Fibroblast of skin of right biceps (primary cell): ENCODE measurements at places on chromosomes 5 and 9.

DNA sequence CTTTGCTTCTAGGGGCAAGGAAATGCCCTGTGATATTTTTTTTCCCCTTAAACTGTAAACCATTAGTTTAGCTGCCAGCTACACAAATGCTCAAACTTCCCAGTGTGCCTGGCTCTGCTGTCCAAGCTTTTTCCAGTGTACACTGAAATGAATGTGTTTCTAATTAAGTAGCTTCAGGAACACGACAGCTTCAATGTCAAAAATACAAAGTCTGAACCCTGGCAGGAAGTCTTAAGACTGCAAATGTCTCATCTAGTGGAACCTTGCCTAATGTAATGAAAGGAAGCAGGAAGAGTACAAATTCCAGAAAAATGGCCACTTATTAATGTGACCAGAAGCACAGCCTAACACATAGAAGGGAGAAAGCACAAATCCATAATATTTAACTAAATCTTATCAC, 255.2 kb downstream of the CRB2 start:
- peak; percentile 62 for DNase-seq

DNA sequence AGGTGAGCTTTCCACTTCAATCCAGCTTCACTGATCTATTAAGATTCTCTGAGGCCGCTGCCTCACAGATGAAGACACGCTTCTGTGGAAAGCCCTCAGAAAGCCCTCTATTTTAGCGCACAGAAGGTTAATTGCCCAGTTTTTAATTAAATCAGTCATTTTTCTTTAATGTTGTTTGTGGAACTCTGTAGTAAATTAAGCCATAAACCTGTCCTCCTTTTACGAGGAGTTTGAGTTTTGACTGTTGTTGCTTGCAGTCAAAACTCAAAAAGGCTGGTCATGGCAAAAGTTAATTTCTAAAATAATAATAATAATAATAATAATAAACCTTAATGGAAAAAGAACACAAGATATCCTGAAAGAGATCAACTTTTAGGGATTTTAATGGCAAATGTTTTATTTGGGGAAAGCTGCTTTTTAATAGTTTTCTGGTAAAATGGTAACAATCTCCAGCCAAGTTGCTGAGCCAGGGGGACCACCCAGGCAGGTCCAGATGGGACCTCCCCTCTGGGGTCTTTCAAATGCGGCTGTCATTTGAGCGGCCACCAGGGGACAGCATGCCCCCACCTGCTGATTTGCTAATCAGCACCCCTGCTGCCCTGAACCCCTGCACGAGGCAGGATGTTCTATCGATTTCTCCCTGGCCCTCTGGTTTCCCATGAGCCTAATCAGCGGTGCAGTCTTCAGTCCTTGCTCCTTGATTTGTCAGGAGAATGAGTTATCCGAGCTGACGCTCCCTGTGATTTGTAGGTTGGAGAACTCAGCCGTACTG, 247.2 kb downstream of the FSTL4 start:
- no peak for DNase-seq

- DNase-seq: no peak
Observed at GRCh38 chr5:143708672-143709071, 103.3 kb upstream of the HMHB1 start.

- no peak for DNase-seq
Observed at GRCh38 chr9:106869028-106869427, 6.1 kb downstream of the ZNF462 start.

GRCh38 chr5:147918101-147918685, 11.9 kb upstream of the C5orf46 start:
- DNase-seq: no peak

- DNase-seq: peak; percentile 76
Observed at GRCh38 chr5:141848744-141849414, 29.3 kb downstream of the PCDH1 start.

- DNase-seq: no peak
Observed at GRCh38 chr9:90290716-90291485, 351.7 kb downstream of the DIRAS2 start.

DNA sequence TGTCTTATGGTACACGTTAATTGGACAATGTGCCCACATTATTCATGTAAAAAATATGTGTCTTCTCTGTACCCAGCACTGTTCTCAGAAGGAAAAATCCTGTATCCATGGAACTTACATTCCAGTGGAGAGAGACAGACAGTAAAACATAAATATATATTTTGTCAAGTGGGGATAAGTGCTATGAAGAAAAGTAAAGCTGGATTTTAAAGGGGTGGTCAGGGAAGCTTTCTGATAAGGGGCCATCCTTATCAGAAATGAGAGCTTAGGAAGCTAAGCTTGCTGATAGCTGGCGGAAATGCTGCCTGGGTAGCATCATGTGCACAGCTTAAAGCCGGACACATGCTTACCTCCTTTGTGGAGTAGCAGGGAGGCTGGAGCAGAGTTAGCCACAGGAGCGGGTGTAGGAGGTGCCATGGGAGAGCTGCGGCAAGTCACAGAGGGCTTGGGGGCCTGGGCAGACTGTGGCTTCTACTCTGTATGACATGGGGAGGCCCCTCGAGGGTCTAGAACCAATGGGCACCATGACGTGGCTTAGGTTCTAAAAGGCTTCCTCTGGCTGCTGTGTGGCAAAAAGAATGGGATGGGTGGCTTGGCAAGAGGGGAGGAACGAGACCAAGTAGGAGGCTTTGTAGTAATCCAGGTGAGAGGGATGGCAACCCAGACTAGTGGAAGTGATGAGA, 141.7 kb downstream of the FGF1 start:
- peak; percentile 46 for DNase-seq

- DNase-seq: no peak
Observed at GRCh38 chr9:4588721-4589120, 73.4 kb upstream of the PLPP6 start.

DNA sequence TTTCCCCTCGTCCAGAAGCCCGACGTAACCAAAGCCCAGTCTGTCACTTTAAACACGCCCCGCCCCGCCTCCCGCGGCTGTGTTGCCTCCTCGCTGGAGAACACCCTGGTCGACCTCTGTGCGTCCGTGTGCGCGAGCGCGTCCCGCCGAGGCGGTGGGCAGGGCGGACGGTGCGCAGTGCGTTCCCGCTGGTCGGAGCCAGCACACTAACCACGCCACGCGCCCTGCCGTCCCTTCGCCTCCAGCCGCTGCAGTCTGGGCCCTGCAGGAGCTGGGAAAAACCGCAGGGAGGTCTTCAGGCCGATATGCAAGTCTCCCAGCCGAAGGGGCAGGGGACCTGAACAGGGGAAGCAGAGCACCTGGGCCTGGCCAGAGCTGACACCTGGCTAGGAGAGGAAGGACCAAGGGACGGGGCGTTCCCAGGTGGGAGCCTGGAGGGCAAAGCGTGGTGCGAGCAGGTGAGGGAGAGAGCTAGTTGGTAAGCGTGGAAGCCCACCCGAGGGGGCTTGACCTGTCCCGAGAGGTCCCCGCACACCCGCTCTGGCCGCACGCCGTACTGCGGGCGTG, 1.3 kb upstream of the PHPT1 start:
- peak; percentile 82 for DNase-seq

DNA sequence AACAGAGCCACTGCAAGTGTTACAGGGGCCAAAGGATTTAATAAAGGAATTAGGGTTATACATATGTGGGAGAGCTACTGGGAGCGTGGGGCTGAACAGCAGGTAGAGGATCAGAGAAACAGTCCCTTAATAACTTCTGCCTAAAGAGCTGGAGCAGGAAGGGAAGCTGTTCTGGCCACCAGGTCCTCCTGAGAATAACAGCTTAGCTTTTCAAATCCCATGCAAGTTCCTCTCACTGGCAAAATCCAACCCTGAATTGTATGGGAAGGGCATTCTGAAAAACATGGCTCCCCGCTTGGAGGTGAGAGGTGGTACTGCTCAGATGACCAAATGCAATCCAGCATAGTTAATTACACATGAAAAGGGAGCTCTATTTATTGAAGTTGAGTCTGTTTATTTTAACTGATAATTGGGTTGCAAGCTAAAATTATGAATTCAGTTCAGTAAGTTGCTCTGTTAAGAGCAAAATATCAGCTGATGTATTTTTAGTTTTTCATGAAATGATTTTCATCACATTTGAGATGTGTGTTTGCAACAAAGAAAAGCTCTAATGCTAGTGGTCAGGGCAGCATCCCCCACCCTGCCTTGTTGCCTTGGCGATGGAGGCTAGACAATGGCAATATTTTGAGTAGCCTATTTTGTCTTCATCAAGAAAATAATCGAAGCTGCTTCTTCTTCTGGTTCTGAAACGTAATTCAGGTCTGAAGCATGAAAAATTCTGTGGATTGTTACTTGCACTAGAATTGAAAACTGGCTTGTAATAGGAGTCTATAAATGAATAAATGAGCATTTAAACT, 58.4 kb upstream of the SH3GL2 start:
- no peak for DNase-seq

- DNase-seq: peak; percentile 46
Observed at GRCh38 chr9:91192381-91193086, 169.2 kb downstream of the AUH start.

GRCh38 chr5:119358901-119359603, 3.2 kb downstream of the TNFAIP8 start:
- DNase-seq: no peak

- no peak for DNase-seq
Observed at GRCh38 chr5:138726848-138727247, 26.4 kb upstream of the CTNNA1 start.

- no peak for DNase-seq
Observed at GRCh38 chr9:136239983-136240330, 5.7 kb downstream of the QSOX2 start.

DNA sequence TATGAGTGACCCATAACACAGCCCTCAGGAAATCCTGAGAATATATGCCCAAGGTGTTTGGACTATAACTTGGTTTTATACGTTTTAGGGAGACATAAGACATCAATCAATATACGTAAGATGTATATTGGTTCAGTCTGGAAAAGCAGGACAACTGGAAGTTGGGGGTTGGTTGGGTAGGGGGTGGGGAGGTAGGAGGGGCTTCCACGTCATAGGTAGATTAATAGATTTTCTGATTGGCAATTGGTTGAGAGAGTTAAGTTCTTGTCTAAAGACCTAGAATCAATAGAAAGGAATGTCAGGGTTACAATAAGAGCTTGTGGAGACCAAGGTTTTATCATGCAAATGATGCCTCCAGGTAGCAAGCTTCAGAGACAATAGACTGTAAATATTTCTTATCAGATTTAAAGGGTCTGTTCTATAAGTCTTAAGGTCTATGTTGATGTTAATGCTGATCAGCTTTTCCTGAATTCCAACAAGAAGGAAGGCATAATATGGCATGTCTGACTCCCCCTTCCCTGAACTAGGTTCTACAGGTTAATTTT, 2267.7 kb upstream of the ACO1 start:
- DNase-seq: no peak

- peak; percentile 2 for DNase-seq
Observed at GRCh38 chr5:115262011-115262320, 711 bp downstream of the PGGT1B start.

DNA sequence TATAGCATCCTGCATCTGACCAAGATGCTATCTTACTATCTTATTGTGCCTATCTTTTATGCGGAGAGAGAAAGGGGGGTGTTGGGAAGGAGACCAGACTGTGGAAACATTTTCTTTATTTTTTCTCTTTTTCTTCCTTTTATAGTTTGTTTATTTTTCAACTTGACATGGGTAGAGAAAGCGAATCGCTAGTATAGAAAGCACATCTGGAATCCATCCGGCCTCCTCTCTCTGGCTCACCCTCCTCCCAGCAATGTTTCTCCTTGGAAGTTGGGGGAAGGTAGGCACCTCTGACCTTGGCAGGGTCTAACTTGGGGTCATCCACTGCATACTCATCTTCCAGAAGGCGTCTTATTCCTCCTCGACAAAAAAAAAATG, 3.9 kb downstream of the S1PR3 start:
- no peak for DNase-seq

DNA sequence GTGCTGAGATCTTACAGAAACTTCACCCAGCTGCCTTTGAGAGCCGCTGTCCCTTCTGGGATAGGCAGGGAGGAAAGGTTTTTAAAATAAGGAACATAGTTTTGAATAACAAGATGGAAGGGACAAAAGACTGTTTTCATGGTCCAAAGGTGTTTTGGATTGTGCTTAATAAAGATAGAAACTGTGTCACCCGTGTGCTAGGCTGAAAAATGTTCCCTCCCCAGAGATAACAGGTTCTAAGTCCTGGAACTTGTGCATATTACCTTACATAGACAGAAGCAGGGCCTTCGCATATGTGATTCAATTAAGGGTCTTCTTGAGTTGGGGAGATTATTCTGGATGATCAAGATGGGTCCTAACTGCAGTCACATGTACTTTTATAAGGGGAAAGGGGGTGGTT, 1.9 kb upstream of the CEMIP2 start:
- DNase-seq: no peak

DNA sequence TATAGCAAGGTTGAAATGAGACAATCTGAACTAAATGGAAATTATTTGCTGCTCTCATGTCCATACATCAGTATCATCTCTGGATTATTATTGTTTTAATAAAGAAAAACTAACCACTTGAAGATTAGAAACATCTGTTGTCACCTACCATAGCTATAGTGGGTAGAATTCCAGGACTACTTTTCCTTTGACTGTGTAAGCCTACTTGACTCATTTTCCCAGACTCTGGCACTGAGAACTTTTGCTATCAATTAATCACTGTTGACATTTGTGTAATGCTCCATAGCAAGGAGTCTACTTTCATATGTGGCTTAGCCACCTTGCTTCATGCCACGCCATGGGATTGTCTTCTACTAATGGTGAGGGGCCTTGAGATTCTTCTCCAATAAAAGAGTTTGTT, 59.9 kb upstream of the ARRDC3 start:
- DNase-seq: peak; percentile 88

DNA sequence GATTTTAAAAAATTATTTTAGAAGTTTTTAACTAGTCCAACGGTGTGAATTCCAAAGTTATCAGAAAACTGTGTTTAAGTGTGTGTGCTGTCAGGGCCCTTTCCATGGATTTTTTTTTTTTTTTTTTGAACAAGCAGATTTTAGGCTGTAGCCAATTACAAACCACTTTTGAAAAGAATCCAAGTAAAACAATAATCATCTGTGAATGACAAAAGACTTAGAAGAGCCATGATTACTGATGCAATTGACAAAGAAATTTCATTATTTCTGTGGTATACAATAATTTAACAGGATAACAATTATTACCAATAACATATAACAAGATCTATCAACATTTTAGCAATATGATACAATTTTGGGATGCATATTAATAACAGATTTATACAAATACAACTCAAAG, 16.2 kb upstream of the PAIP1 start:
- peak; percentile 69 for DNase-seq

DNA sequence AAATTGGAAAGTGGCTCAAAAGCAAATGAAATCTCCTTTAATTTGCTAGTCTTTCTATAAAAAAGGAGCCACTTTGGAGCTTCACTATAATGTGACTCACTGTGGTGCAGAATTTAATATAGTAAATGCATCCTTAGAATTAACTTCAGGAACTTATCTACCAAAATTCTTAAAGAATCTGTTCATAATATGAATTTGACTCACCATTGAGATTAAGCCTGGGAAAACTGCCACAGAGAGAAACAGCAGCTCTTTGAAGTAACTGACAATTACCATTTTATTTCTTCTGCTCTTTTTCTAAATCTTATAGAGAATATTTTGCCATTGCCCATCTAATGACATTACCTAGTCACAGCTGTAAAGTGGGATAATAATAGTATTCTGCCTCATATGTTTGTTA, 211.9 kb upstream of the CDH6 start:
- DNase-seq: no peak

GRCh38 chr5:11853796-11854195, 50.5 kb downstream of the CTNND2 start:
- DNase-seq: no peak
